ENCODE measurements at places on chromosomes 12 and 14. TPM values are rescaled to one million over a fixed set of nuclear protein-coding genes. Genes with fewer than 3 reads are reported as not detected.

Gene LRP10
- total RNA-seq: 108 TPM

Gene KRT85
- not detected for total RNA-seq

Gene ACSS3
- 26.8 TPM for total RNA-seq

Gene MAP1LC3B2
- total RNA-seq: 0.43 TPM

Gene FIGNL2
- 0.32 TPM for total RNA-seq

Gene PRB2
- not detected for total RNA-seq

Gene OTUB2
- 0.97 TPM for total RNA-seq

Gene FGFR1OP2
- 48.6 TPM for total RNA-seq

Gene AMHR2
- not detected for total RNA-seq

Gene SLC25A47
- total RNA-seq: not detected

Gene SLC7A7
- 3.9 TPM for total RNA-seq

Gene CLEC6A
- total RNA-seq: not detected

Gene DIO3
- not detected for total RNA-seq

Gene ARPC3
- total RNA-seq: 354 TPM

Gene CNTN1
- total RNA-seq: 2.6 TPM

Gene OR4E2
- not detected for total RNA-seq

All from fibroblast of villous mesenchyme (primary cell).